Activated T-helper 1 cell treated with Interleukin-2 at 50 U/mL for 16 hours (primary cell): ENCODE measurements at places on chromosomes 2 and 18.

DNA sequence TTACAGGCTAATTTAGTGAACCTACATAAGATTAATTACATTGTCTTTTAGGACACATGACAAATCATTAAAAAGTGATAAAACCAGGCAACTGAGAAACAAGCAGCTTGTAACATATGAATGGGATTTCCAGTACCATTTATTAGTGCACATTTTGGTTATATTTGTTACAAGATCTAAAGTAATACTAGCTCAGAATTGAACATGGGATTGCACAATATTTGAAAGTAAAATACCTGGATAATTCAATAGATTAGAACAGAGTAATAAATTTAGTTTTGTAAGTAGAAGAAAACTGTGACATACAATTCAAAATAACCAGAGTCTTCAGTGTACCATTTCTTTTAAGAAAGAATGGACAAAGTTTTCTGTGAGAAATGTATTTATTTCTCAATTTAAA, 1400.7 kb upstream of the ACVR2A start:
- DNase-seq, result no peak

DNA sequence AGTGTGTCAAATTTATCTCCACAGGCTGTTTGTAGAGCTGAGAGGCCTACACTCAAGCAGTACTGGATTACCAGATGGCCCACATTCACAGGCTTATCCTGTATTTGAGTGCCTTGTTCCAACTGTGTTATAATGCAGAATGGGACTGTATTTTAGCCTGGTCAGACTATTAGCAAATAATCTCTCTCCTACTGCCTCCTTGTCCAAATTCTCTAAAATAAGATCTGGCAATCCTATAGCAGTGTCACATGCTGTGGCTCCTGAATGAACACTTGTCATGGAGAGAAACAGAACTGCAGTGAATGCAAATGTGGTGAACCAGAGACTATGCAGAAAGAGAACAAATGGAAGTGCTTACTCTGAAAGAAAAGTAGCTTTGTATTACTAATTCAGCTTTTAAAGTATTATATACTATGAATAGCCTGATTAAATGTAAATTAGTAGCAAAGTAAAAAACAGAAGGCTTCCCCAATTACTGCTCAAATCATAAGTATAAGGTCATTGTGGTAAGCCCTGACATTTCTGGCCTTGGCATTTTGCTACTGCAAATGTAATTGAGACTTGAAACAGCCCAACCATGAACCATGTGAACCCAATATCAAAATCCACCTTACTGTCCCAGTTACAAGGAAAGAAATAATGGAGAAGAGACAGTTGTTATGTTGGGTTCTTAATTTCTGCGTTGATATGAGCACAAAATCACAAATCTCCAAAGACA, 80.0 kb downstream of the MAP4K3 start:
- DNase-seq, result no peak

DNA sequence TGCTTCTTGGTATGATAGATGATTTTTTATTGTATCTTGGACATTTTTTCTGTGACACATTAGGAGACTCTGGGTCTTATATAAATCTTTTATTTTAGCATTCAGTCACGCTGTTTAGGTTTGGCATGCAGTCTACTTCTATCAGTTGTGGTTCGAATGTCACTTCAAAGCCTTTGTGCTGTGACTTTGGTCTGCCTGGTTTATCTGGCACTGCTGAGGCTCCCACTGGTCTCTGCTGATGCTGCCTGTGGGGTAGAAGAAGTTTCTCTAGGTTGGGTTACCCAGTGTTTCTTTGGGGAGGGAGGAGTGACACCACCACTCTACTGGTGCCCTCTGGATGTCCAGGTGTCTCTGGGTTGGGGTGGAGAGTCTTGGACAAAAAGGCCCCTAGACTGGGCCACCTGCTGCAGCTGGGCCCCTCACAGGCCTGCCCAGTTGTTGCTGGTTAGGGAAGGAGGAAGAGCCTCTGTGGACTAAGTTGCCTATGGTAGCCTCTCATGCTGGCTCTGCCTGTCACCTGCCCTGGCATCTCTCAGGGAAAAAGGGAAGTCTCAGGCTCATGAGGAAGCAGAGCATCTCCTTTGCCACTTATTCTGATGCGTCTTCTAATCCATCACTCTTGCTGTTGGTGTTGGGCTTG, 115.4 kb upstream of the HS6ST1 start:
- no peak for DNase-seq

DNA sequence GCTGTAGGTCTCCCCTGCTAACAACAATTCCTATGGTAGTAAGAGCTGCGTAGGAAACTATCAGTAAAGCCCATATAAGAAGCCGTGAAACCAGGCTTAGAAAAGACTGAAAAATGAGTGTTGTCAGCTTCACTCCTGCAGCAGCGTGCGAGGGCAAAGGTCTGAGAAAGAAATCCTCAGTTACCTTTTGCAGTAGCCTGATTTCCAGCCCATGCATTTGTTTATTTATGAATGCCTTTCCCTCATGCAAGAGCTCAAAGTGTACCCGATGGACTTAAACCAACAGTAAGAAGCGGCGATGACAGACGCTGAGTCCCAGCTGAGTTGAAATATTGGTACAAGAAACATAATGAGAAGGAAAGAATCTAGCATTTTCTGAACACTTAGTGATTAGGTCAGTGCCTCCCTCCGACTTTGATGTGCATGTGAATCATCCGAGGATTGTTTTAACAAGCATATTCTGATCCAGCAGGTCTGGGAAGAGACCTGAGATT, 15.0 kb upstream of the POLI start:
- DNase-seq, result no peak

DNA sequence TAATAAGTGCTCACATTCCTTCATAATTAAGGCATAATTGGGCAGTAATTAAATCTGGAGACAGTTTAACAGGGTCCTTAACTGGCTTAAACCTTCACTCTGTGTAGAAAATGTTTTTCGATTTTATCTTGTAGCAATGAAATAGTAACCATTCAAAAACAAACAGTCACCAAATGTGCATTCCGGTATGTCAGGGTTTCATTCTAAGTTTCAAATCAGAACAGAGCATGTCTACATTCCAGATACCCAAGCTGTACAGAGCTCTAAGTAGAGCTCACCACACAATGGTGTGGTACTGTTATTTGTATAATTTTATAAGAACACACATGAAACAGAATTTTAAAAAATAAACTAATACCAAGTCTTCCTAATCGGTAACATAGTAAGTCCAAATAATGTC, 52.6 kb downstream of the SMAD2 start:
- DNase-seq, result no peak

DNA sequence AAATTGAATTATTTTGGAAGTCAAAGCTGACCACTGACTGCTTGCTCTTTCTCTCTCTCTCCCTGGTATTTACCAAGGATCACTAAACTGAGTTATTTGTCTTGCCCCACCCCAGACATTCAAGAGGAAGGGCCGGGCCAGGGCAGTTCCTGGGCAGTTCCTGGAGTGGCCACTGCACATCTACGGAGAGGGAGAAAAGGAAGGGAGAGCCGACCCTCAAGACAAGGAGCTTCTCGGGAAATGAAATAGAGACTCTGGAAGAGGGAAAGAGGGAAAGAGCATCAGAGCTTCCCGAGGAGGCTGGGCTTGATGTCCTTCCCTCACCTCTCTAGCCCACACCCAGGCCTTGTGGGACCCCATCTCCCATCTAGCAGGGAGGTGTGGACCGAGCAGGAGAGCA, 83.1 kb downstream of the SEPTIN10 start:
- DNase-seq, result no peak

- DNase-seq, result no peak
Observed at GRCh38 chr2:62817995-62818713, 112.6 kb downstream of the EHBP1 start.

GRCh38 chr2:128324897-128325410, 6.3 kb upstream of the HS6ST1 start:
- DNase-seq, result no peak

DNA sequence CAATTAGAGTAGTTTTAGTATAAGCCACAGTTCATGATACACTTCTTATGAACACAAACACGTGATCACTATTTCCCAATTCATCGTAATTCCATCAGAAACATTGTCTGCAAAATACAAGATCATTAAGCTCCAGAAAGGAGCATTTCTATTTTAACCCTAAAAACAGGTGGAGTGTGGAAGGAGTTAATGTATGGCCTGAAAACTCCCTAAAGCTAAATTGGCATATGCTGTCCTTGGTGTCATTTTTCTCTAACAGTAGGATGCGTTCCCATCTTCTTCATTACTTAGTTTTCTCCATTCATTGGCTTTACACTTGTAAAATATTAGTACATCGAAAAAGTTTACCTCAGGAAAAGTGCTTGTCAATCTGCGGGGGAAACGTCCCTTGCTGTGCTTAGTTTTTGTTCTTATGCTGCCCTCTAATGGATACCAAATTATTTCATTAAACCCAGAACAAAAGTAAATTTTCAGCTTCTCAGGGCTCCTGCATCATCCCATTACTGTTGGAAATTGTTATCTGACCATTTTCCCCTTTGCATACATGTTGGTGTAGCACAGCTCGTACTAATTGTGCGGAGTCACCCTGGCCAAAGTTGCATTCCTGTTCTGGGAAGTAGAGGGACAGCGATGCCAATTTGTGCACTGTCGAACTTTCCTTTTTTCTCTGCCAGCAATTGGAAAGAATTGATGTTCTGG, 153.4 kb downstream of the GPD2 start:
- DNase-seq, result no peak

DNA sequence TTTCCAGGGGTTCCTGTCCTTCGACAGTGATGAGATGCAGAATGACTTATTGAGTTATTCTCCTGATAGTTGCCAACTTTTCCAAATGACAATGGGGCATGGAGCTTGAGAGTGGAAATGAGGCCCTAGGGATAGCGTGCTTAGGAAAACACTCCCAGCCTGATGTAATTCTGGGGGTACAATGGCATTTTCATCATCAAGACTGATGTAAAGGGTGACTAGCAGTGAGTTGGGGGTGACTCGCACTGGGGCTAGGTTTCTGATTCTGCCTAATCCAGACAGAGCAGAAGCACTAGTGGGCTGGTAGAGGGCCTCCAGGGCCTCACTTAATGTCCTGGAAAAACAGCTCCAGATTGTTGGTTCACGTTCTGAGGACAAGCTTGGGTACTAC, 34.0 kb upstream of the IL37 start:
- DNase-seq, result no peak

DNA sequence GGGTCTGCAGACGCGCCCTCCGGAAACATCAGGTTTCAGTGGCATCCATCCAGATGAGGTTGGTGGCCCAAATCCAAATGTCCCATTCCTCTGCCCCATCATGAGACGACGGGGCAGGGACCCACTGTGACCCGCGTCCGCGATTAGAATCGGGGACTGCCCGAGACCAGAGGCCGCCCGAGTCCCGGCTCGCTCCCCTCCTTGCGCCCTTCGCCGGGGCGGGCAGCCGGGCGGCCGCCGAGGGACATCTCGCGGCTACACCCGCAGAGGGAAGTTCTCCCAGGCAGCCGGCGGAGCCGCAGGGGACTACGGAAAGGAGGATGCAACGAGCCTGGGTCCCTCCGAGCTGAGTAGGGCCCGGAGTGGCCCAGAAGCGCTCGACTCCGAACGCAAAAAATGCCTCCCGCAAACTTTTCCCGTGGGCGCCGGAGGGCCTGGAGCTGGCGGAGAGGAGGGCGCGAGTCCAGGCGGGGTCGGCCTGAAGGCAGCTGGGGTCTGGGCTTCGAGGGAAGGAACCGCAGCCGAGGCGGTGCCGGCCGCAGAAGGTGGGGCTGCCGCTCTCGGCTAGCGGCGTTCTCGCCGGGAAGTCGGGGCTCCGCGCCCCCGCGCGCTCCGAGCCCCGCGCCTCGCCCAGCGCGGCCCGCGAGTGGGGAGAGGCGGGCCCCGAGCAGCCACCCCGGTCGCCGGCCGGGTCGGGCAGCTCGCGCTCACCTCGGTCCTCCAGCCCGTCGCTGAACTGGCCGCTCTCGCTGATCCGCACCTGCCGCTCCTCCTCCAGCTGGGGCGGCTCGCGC, 580 bp downstream of the TMEM163 start:
- DNase-seq, result no peak

DNA sequence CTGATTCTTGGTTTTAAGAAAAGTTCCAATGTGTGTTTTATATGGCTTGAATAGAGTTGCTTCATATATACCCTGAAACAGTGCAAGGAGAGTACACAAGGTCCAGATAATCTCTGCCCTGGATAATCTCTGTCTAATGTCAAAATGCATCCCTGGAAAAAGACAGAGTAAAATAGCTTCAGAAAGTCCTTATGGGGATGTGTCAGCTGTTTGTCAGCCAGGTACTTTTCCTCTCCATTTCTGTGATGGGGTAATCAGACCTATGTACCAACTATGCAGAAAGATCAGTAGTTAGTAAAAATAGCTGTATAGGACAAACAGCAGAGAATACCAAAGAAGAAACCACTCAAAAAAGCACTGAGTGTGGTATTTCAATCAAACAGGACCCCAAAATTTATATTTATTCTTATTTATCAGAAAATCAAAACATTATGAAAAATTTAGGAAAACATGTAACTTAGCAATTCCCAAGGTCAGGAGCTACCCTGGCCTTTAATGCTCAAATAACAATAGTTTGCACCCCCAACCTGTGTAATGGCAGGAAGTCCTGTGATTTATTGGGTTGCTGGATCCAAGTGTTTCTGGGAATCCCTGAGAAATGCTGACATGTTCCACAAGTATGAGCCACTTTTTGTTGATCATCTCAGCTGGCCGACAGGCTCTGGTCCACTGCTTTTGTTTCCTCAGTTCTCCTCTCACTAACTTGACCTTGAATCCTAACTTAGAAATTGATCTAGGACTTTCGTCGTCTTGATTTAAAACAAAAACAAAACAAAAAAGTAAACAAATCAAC, 69.6 kb downstream of the MDH1 start:
- no peak for DNase-seq

DNA sequence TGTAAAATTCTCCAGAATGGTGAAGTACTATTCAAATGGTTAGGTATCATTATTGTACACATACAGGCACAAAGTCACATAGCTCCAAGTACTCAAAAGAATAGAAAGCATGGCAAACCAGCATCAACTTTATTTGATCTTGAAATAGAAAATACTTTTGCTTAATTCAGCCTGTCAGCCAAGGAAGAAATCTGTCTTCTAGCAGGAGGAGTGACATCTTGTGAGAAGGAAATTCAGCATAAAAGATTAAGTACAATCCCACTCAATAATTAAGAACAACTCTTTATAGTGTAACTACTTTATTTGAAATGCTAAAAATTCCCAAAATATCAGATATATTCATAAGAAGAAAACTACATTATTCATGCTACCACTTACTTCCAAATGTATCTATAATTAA, 15.8 kb downstream of the DNAJC27 start:
- DNase-seq, result no peak

DNA sequence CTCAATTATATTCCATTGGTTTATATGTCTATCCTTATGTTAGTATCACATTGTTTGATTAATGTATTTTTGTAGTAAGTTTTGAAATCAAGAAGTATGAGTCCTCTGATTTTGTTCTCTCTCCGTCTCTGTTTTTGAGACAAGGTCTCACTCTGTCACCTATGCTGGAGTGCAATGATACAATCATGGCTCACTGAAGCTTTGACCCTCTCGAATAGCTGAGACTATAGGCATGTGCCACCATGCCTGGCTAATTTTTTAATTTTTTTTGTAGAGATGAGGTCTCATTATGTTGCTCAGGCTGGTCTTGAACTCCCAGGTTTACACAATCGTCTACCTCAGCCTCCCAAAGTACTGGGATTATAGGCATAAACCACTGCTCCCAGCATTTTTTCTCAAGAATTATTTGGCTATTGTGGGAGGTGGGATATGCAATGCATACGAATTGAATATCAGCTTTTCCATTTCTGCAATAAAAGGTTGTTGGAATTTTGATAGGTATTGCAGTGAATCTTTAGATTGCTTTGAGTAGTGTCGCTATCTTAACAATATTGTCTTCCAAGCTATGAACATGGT, 17.7 kb upstream of the GORASP2 start:
- DNase-seq, result no peak
